Stimulated activated CD4-positive, alpha-beta T cell treated with anti-CD3 and anti-CD28 coated beads, TNF-alpha, amount 100 ng/mL, for 24 hours (primary cell): ENCODE measurements at places on chromosomes 5 and 9.

DNA sequence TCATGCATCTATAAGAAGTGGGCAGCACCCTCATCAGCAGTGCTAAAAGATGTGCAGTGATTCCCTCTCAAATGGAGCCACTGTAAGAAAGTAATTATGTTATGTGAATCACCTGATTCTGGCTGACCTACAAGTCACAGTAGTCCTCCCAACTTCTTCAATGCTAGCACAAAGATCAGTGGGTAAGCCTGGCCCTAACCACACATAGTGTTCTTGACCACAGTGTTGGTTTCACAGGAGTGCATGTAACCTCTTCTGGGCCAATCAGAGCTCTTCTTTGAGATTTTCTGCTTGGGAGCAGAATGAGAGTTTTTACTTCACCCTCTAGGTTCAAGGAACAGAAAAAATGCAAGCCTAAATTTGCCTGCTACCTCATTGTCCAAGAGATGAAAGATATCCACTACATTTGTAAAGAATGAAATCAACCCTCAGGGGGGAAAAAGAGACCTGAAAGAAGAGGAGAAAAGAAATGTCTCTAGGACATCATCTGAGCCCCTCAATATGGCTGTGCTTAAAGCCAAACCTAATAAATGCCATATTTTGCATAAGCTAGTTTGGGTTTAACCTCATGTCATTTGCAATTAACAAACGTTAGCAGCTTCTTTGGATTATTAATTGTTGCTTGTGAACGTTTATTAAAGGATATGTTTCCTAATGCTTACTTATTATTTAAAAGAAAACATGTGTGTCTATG is 65.3 kb upstream of the ADRB2 start:
- DNase-seq: no peak

DNA sequence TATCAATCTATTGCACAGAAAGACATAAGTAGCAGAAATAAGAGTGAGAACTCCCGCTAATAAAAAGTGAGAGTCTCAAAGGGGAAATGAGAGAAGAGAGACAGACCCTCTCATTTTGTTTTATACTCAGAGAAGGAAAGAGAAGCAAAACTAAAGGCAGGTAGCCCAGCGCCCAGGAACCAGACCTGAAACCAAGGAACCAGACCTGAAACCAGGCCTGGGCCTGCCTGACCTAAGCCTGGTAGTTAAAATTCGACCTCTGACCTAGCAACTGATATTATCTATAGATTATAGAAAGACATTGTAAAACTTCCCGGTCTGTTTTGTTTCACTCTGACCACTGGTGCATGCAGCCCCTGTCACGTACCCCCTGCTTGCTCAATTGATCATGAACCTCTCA is 134.5 kb upstream of the SEMA6A start:
- DNase-seq: no peak

- DNase-seq: no peak
Measured at GRCh38 chr9:92187390-92187789, 72.2 kb upstream of the SPTLC1 start.

DNA sequence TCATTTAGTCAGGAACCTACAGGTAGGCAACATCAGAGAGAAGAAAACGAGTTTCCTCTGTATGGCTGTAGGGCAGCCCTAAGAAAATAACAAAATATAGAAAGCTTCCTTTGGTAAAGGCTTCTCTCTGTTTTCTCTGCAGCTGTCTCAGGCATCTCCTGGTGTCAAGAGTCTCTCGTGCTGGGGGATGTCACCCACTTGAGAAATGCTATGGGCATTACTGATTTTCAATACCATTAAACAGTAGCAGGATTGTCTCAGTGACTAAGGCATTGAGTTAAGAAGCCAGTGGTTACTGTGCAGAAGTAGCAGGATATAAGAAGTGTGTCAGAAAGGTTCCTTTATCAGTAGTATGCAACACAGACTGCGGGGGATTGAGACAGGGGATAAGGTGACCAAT is 32.4 kb downstream of the LIFR start:
- no peak for DNase-seq

GRCh38 chr5:102865510-102866236 is 110.6 kb downstream of the PAM start:
- DNase-seq: peak; percentile 45
